Inflammatory macrophage treated with lipopolysaccharide for 1 hour (primary cell): ENCODE measurements at places on chromosomes 6 and 20.

DNA sequence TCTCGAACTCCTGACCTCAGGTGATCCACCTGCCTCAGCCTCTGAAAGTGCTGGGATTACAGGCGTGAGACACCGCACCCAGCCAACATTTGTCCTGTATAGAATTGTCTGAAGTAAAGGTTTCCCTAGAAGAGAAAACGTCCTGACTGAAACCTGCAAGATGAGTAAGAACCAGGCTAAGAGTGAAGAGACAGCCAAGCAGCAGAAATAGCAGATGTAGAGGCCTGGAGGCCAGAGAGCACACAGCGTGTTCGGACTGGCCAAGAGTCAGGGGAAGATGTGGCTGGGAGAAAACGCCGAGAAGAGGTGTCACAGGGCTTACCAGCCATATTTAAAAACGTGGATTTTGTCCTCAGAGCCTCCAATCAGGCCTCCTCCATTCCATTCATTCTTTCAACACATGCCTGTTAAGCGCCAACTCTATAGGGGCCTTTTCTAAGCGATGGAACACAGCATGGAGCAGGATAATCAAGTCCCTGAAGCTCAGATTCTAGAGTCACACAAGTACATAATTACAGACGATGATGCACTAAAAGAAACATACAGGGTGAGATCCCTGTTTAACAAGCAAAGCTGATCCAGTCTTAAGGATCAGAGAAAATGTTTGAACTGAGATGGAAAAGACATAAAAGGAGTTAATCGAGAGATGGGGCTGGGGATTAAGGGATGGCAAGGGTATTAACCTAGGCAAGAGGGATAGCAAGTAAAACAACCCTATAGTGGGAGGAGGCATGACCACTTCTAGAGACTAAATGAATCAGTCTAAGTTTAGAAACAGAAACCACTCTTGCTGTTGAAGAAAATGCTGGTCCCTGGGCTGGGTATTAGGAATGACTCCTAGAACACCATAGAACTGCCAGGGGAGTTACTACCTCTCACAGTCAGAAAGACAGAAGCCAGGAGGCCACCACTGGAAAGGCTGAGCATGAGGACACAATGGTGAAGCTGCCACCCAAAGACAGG is 4.8 kb downstream of the ZCCHC3 start:
- DNase-seq: no peak

GRCh38 chr6:161436106-161436876 is 162.4 kb upstream of the AGPAT4 start:
- no peak for DNase-seq

GRCh38 chr20:44393608-44394451 is 38.3 kb downstream of the HNF4A start:
- no peak for DNase-seq

DNA sequence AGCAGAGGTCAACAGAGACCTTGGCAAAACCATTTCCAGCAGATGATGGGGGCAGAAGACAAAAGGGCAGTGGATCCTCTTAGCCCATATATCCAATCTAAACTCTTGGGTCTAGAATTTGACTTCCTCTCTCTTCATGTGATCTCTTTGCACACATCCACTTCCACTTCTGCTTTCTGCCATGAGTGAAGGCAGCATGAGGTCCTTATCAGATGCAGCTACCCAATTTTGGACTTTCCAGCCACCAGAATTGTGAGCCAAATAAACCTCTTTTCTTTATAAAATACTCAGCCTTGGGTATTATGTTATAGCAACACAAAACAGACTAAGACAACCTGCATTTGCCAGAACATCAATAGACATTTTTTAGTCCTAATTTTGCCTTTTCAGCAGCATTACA is 191.6 kb downstream of the ADAT2 start:
- peak; percentile 47 for DNase-seq

DNA sequence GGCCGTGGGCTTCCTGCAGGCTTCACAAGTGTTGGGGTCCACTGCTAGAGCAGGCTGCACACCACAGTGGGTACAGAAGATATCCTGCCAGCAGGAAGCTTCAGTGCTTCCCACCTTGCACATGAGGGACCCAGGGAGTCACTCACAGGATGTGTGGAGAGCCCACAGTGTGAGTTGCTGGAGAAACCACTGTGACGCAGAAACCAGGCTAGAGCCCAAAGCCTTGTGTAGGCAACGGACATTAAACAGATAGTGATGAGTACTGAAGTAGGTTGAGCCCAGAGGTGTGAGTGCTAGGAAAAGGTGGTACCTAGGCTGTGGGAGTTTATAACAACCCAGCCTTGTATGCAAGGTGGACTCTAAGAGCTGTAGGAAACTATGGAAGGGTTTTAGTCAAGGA is 18.9 kb upstream of the DEF6 start:
- no peak for DNase-seq

GRCh38 chr20:11214256-11214840 is 540.5 kb upstream of the JAG1 start:
- DNase-seq: peak; percentile 21

- DNase-seq: no peak
Measured at GRCh38 chr6:45479834-45480751, 102.4 kb upstream of the SUPT3H start.

DNA sequence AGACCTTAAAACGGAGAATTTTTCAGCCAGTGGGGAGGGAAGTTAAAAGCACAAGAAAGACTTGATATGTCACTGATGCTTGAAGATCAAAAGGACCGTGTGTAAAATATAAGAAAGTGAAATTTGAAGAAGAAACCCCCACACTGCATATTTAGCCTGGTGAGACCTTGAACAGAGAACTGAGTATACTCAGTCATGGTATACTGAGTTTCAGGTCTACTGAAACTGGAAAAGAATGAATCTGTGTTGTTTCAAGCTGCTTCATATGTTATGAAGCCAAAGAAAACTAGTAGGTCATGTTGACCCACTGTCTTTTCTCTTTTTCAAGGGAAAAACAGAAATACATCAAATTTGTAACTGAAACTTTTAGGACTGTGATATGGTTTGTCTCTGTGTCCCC is 443.8 kb upstream of the GJE1 start:
- no peak for DNase-seq

DNA sequence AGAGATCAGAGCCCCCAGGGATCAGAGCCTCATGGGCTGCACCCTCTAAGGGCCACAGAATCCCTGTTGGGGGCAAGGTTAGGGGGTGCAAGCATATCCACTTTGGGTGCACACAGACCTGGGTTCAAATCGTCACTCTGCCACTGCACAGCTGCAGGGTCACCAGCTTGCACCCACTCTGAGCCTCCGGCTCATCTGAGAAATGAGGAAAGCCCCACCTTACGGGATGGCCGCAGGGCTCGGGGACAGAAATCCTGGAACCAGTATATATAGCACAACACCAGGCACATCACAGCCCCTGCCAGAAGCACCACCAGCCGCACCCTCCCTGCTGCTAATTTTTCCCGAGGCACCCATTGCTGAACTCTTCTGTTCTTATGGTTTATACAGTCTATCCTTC is 169.6 kb downstream of the NFATC2 start:
- DNase-seq: no peak

- peak; percentile 53 for DNase-seq
Measured at GRCh38 chr6:2007165-2007564, 238.2 kb downstream of the GMDS start.

DNA sequence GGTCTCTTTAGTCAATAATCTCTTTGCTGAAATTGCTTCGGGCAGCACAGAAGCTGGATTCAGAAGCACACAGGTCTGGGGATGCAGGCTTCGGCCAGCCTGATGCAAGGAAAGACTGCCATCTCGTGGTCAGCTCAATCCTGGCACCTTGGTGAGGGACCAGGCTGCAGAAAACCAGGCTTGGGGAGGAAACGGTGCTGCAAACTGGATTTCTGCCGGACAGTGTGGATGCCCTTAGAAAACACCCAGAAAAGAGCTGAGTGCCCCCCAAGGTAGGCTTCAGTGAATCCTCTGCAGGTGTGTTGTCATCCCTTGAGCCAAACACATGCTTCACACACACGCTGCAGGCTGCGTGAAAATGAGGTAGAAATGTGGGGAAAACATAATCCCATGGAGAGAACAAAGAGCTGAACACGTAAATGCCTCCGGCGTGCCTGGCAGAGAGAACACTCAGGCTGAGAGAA is 89.8 kb upstream of the PAX1 start:
- peak; percentile 6 for DNase-seq

DNA sequence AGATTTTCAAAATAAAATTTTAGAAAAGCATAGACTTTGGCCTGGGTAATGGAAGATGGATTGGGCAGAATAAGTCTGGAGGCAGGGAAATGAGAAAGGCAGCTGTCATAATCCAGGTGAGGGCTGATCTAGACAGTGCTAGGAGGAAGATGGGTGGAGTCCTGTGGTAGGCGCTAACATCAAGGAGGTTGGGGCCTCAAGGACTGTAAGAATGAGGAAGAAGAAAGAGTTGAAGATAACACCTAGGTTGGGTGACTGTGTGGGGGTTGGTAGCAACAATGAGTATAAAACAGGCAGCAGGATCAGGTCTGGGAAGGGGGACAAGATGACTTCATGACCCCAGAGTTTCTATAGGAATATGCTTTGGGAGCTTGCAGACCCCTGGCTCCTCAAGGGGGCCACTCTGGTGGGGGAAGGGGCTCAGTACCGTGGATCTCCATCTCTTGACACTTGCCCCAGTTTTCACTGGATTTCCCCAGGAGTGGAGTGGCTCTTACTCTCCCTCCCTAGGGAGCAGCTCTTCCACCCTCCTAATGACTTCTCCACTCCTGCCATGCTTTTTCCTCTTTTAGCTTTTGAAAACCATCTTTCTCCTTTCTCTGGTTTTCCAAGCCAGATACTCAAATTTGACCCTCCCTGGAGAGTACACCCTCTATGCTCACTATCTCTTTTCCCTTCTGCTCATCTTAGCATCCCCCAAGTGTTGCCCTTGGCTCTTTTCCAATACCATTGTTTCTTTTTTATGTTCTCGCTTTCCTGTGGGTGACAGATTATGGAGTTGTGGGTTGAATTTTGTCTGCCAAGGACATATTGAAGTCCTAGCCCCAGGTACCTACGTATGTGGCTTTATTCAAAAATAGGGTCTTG is 14.8 kb downstream of the TRIM31 start:
- no peak for DNase-seq

DNA sequence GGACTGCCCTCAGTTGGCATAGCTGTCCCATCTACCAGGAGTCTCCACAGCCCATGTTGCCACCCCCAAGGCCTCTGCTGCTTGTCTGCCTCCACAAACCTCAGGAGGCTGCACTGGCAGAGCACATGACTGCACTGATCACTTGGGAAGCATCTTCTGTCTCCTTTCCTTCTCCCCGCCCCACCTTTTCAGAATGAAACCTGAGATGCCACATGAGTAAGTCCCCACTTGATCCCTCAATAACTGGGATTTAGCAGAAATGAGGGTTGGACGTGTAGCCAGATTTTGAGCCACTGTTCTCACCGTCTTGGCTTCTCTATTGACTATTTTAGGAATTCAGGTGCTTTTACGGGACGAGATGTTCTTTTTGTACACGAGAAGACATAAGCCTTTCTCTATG is 328.4 kb downstream of the CDC5L start:
- no peak for DNase-seq

DNA sequence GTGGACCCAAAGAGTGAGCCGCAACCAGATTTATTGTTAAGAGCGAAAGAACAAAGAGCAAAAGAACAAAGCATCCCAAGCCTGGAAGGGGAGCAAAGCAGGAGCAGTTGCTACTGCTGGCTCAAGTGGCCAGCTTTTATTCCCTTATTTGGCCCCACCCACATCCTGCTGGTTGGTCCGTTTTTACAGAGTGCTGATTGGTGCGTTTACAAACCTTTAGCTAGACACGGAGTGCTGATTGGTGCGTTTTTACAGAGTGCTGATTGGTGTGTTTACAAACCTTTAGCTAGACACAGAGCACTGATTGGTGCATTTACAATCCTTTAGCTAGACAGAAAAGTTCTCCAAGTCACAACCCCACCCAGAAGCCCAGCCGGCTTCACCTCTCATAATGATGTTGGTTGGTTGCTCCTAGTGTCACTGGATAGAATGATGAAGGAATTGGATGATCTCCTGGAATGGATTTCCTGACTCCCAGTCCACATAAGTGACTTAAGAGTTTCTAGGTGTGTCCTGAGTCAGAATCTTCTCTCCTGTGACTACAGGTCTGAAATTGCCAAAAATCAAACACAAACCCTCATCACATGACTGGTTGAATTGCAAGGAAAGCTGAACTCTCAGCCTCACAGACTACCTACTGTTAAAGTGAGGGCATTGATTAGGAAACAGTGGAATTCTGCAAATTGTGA is 52.1 kb upstream of the CAP2 start:
- no peak for DNase-seq

GRCh38 chr6:72218125-72218524 is 331.8 kb downstream of the RIMS1 start:
- no peak for DNase-seq

GRCh38 chr6:74071214-74071613 is 375.2 kb downstream of the CD109 start:
- DNase-seq: no peak

- no peak for DNase-seq
Measured at GRCh38 chr20:37311710-37312355, 22.4 kb downstream of the MANBAL start.

GRCh38 chr6:64415926-64416325 is 780.3 kb downstream of the PHF3 start:
- DNase-seq: no peak

DNA sequence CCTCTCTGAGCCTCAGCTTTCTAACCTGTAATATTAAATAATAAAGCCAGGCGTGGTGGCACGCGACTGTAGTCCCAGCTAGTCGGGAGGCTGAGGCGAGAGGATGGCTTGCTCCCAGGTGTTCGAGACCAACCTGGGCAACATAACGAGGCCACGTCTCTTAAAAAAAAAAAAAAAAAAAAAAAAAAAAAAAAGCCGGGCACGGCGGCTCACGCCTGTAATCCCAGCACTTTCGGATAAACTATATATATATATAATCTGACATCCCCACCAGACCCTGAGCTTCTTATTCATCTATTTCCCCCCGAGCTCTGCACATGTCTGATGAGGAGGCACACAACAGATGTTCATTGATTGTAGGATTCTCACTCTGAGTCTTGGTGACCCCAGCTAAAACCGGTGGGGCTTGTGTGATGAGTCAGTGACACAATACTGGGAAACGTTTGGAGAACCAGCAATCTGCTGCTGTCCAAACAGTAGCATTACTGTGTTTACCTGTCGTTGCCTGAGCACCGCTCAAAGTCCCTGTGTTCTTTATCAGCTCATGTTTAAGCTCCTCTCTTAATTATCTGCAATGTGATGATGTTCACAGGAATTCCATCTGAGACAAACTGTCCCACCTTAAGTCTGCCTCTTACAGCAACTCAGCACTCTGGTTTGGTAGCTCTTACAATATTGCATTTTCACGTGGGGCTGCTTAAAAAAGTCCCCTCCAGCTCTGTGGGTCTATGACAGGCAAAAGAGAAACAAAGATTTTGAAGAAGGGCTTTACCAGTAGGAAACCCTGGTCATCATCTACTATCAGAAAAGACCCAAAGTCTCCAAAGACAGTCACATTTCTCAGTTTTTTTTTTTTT is 1.0 kb upstream of the SPATA2 start:
- DNase-seq: no peak

DNA sequence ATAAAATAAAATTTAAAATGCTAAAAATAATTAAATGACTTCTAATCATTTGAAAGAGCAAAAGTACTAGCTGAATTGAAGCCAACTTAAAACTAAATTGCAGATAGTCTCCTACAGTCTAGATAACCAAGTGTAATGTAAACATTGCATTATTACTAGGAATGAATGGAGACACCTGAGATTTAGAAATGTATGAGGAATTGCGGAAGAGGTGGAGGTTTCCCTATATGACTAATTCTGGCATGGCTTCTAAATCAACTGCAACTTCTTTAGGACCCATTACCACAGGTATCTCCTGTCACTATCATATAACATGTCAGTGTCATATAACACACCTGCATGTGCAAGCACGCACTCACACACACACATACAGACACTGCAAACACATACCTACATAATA is 13.2 kb upstream of the GPR6 start:
- DNase-seq: no peak
